ENCODE measurements at places on chromosomes 4 and X.

DNA sequence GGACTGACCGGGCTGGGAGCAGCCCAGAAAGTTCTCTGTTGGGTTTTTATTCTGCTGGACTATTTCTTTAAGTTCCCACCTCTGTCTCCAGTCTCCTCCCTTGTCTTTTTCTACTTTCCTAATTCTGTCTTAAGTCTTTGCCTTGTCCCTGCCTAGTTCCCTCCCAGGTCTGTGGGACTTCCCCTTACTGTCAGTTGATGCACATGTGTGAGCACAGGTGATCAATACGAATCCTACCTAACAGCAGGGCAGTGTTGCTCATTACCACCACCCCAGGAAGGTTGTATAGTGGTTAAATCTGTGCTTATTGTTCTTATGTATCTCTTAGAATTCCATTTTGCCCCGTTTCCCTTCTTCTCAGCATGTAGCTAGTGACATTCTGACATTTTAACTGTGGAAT is 62.1 kb downstream of the GALNTL6 start:
- DNase-seq, result no peak

- DNase-seq, result no peak
These were observed 313.0 kb downstream of the AFF2 start for GRCh38 chrX:148813422-148813821.

DNA sequence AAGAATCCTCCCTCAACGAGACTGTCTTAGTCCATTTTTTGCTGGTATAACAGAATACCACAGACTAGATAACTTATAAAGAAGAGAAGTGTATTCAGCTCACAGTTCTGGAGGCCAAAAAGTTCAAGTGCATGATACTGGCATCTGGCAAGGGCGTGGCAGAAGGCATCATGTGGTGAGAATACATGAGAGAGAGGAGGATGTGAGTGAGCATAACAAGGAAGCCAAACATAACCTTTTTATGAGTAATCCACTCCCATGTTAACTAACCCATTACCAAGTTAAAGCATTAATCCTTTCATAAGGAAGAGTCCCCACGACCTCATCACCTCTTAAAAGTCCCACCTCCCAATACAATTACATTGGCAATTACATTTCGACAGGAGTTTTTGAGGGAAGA is 504.6 kb downstream of the IQCM start:
- no peak for DNase-seq

DNA sequence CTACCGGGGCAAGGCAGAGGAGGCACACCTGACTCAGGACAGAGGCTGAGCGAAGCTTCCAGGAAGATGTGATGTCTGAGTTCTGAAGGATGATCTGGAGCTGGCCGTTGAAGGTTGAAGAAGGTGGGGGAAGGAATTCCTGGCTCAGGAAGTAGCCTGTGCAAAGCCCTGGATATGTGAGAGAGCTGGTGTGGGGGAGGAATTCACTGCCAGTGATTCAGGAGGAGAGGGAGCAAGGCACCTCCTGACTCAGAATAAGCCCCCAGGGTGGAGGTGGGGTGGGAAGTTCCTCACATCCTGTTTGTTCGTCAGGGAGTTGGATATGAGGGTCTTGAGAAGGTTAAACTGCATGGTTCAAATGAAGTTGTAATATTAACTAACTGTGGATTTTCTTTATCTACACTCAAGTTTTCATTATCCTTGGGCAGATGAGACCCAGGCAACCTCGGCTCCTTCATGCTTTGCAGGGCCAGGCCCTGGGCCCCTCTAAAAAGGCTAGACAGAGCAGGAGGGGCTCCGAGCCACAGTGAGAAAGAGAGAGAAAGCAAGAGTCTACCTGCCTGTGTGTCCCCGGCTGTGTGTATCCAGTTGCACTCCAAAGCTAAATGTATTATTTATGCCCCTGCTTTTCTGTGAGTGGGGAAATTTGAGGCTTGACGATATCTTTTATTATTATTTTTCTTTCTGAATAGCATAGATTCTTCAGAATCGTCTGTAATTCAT is 7.1 kb downstream of the NHSL2 start:
- no peak for DNase-seq

- DNase-seq, result no peak
These were observed 565.4 kb downstream of the GRXCR1 start for GRCh38 chr4:43457866-43458265.

- DNase-seq, result no peak
These were observed 1.5 kb upstream of the DDX3X start for GRCh38 chrX:41332408-41333002.

DNA sequence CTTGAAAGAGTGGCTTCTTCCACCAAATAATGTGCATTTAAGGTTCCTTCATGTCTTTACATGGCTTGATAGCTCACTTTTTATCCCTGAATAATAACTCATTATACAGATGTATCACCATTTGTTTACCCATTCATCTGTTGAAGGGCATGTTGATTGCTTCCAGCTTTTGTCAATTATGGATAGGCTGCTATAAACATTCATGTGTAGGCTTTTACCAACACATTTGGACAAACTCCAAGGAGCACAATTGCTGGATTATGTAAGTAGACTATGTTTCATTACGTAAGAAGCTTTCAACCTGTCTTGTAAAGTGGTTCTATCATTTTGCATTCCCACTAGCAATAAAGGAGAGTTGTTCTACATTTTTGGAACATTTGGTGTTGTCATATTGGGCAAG is 2637.0 kb downstream of the PCDH7 start:
- DNase-seq, result no peak

DNA sequence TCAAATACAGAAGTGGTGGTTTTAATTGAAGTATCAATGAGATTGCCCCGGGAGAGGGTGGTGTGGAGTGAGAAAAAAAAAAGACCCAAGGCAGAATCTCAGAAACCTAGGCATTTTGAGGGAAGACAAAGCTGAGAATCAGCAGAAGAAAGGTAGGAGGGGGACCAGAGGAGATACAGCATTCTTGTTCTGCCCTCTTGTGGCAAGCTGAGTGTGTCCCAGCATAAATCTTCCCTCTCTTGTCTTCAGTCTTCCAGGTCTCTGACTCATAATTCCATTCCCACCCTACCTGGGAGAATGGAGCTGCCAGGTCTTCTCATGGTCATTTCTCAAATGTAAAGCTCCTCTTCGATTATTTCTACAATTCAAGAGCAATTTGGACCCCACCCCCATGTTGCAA is 32.7 kb upstream of the MAGED1 start:
- peak; percentile 42 for DNase-seq

- no peak for DNase-seq
These were observed 1.4 kb downstream of the FGF2 start for GRCh38 chr4:122827879-122828601.

- no peak for DNase-seq
These were observed 43.8 kb downstream of the HPGDS start for GRCh38 chr4:94298725-94299252.

GRCh38 chrX:16946361-16946964 is at the start of gene REPS2:
Gene REPS2, plus strand, starts transcription at chrX:16946658. Its CDS starts 204 bp downstream, at chrX:16946862.
- DNase-seq, result peak; percentile 73

DNA sequence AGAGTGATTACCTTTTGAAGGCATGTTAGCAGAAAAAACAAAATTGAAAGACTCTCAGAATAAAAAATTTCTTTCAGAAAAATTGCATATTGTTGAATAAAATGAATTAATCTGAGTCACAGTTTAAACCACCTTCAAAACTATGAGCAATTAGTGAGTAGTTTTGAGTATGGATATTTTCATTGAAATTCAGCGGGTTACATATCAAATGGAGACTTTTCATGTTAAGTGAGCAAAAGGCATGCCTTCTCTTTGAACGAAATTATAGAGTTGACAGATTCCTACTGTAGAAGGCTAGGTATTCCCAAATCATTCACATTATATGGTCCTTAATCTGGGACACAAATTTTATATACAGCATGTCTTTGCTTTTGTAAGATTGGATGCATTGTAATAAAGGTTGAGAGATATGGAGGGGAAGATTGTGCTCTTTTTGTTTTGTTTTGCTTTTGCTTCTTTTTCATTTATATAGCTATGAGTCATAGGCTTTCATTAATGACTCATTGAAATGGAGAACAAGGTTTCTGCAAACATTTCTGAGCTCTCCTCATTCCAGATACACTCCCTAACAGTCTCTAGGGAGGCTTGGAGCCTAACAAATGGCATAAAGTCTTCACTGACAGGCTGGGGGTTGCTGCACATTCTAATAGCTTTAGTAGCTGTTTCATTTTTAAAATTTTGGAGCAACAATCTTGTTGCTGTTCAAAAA is 21.6 kb downstream of the PCDH18 start:
- no peak for DNase-seq

GRCh38 chr4:28639747-28640146 is 1779.1 kb downstream of the STIM2 start:
- DNase-seq, result no peak

DNA sequence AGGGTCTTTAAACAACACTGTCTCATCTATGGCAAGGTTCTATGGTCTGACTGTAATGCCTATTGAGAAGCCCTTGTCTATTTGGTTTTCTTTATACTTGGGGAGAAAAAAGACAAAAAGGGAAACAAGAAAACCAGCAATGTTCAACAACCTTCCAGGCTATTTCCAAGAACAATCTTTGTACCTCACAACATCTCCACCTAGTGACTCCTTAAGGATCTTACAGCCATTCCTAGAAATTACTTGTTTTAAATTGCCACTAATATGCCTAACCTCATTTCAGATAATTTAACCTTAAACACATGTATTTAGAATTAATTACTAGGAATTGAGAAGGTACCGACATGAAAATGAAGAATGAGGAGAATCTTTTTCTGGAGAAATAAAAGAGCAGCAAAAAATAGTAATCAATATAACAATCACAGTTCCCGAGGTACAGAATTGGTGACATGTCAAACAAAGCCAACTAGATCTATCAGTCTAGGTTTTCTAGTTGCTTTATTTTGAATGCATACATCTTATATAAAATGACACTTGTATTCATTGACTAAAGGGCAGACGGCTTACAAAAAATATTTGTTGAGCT is 1.6 kb upstream of the RBM46 start:
- DNase-seq, result peak; percentile 62

DNA sequence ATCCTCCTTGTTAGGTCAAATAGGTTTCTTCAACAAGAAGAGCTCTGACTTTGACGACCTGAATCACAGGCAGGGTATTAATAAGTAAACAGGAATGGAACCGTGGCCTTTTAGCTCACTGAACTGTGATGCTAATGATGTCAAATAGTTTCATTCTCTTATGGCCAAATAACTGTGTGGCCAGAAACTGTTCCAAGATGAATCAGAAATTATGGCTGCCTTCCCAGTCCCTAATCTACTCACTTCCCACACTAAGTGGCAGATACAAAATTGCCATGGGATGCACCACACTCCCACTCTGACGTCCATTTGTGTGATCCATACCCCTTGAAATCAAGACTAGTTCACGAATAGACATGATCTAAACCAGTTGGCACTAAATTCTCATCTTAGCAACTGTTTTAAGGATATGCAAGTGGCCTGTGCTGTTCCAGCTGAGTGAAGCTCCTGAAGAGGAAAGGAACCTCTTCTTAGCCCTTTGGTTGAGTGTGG is 455.4 kb downstream of the IL15 start:
- DNase-seq, result no peak

- no peak for DNase-seq
These were observed 1047.7 kb upstream of the GRID2 start for GRCh38 chr4:91256043-91256442.

DNA sequence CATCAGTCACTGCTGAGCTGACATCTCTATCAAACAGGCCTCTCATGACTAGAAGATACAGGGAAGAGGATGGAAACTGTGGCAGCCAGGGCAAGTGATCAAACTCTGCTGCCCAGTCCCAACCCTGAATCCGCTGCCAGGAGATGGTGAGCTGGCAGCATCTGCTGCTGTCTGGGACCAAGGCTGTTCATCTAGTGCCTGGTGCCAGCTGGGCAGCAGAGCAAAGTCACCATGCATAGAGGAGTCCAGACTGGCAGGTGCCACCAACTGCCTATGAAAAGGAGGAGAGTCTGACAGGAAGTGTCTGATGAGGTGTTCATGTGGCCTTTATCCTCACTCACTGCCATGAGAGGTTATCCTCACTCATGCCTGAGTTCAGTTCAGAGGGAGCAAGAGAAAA is 518.9 kb downstream of the MID1IP1 start:
- no peak for DNase-seq

GRCh38 chr4:148305751-148306150 is 136.5 kb downstream of the NR3C2 start:
- no peak for DNase-seq

DNA sequence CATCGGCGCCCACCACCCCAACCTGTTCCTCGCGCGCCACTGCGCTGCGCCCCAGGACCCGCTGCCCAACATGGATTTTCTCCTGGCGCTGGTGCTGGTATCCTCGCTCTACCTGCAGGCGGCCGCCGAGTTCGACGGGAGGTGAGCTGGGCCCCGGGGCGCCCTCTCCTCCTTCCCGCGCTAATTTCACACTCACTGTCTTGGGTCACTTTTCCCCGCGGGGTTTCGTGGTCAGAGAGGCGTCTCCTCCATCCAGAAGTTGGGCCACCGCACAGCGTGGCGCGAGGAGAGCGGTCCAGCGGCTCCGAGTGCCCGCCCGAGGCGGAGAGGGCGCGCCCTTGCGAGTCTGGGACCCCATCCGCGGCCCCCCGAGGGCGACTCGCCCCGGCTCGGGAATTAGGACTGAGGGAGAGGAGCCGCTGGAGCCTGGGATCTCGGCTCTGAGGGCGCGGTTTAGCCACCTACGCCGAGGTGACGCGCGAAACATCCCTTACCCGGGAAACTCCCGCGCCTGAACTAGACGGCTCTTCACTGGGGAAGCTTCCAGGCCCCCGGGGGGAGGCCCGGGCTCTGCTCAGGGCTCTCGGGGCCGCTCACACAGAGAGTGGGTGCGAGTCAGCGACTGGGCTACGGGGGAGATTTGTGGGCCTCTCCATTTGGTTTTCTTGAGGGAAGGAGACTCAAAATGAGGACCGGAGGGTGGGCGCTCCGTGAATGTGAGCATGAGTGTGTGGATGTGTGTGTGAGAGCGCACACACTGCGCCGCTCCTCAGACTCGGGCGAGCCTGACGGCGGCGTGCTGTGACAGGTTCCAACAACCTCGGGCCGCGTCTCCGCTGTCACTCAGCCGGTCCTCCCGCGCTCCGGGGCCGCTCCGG is 551 bp downstream of the NPNT start:
- DNase-seq, result no peak

DNA sequence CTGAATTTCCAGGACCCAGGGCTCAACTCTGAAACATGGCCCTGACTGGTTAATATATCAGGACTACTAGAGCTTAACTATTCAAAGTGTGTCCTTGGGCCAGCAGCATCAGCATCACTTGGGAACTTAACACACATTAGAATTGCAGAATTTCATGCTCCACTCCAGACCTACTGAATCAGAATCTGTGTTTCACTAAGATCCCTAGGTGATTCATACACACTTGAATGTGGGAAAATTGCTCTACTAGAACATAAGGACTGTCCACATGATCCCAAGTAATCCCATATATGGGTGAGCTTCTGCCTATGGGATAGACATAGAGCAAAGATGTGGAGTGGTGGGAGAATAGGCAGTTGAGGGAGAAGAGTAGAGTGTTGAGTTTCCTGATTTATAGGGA is 192.5 kb upstream of the CLNK start:
- DNase-seq, result no peak

GRCh38 chr4:48360285-48361011 is 19.1 kb downstream of the SLAIN2 start:
- no peak for DNase-seq

- peak; percentile 51 for DNase-seq
These were observed 394.6 kb downstream of the C4orf33 start for GRCh38 chr4:129490516-129490915.

Measured in pons (tissue), 1 donor.